Substantia nigra (tissue), 51 donors: ENCODE measurements at places on chromosomes 2 and 18.

GRCh38 chr2:29062371-29062770, 12.0 kb downstream of the PCARE start:
- DNase-seq, result no peak

DNA sequence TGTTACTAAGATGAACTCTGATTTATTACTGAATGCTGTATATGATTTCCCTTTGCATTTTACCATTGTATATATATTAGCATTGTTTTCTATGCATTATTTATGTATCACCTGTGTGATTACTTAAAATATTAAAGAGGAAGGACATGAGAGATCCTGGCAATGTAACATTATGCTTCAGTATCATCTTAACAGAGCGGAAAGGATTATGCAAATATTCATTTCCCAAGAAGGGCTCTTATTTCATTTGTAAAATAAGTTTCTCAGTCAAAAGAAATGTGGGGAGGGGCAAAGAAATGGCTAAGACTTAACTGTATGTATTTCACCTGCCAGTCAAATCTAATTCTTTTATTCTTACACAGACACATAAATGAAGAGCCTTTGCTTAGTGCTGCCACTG, 654.2 kb upstream of the PKDCC start:
- no peak for DNase-seq

DNA sequence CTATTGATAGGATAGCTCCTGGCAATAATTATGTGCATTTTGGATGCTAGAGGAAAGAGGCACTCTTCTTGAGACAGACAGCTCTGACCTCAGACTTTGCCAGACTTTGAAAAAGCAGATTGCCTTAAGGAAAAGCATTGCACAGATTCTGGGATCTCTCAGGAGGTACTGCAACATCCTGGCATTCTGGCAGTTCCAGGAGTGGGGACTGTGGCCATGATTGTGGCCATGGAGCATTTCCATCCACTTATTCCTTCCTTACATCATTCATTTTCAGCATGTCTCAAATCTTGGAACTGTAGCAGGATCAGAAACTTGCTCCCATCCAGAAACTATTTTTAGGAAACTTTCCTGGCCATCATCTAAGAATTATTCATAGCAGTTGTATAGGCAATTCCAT, 144.9 kb upstream of the FOSL2 start:
- no peak for DNase-seq

DNA sequence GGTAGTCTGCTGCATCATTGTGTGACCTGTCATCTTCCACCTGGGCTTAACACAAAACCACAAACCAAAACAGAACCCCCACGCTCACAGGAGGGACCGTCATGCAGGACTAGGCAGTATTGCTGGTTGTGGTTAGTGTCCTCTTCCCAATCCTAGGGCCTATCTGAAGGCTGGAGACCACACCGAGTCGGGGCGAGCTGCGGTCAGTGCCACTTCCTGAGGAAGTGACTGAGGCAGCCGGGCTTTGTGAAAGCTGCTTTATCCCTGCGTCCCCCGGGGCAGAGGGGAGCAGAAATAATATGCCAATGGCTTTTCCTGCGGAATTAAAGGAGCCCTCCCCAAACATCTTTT, 22.9 kb downstream of the ZNF532 start:
- DNase-seq, result peak; percentile 45

DNA sequence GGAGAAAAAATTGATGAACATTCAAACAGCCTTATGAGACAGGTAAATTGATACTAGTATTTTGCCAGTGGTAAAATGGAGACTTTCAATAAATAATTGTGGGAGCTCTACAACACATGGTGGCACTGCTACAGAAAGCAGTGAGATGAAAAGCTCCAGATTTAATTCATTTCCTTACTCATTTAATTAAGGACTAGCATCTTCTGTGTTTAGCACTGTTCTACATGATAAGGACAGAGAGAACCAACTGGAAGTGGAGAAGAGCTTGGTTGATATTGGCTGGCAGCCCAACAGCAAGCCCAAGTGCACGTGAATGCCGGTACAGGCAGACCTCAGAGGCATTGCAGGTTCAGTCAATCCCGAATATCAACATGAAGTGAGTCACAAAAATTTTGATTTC, 470.4 kb upstream of the MYT1L start:
- DNase-seq, result no peak

GRCh38 chr2:100529900-100530299, 32.9 kb upstream of the PDCL3 start:
- no peak for DNase-seq

- DNase-seq, result no peak
These were observed 11.6 kb downstream of the PNO1 start for GRCh38 chr2:68169308-68169707.

DNA sequence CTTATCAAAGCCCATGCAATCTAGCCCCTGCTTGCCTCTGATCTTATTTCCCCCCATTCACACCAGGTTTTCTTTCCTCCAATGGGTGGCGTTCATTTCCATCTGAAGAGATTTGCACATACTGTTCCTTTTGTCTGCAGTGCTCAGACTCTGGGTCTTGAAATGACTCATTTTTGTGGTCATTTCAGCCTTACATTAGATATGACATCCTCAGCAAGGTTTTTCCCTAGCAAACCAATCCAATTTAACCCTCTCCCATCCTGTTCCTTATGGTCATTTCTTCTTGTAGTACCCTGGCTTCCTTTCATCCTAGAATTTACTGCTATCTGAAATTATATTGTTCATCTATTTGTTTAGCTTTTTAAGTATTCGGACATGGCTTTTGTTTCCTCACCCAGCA, 42.5 kb upstream of the SCN1A start:
- no peak for DNase-seq

DNA sequence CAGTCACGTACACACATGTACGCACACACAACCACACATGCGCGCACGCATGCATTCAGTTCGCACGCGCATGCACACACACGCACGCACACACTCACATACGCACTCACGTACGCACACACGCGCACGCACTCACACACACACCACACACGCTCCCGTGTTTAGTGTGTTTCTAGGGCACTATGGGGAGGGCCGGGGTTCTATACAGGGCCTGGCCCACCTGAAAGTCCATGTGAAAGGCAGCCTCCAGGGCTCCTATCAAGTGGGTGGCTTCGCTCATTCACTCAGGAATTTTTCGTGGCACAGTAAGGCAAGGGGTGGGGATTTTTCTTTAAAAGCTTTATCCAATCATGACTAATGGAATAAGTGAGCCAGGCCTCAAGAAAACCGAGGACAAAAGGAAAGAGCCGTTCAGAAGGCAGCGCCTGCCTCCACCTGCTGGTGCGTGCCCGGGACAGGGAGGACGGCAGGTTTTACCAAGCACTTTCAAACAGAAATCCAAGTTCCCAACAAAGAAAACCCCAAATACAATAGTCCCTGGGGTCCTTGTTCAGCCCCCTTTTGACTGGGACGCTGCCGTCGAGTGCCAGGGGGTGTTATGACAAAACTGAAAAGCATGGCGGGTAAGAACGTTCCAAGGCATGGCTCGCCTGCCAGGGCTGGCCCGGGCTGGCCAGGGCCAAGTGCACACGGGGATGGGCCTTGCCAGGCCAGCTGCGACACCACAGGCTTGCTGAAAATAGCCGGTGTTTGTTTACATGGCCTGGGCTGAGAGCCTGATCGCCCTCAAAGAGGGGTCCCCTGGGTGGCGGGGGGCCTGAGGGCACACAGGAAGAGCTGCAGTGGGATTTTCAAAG, 110.0 kb downstream of the HDAC4 start:
- no peak for DNase-seq

DNA sequence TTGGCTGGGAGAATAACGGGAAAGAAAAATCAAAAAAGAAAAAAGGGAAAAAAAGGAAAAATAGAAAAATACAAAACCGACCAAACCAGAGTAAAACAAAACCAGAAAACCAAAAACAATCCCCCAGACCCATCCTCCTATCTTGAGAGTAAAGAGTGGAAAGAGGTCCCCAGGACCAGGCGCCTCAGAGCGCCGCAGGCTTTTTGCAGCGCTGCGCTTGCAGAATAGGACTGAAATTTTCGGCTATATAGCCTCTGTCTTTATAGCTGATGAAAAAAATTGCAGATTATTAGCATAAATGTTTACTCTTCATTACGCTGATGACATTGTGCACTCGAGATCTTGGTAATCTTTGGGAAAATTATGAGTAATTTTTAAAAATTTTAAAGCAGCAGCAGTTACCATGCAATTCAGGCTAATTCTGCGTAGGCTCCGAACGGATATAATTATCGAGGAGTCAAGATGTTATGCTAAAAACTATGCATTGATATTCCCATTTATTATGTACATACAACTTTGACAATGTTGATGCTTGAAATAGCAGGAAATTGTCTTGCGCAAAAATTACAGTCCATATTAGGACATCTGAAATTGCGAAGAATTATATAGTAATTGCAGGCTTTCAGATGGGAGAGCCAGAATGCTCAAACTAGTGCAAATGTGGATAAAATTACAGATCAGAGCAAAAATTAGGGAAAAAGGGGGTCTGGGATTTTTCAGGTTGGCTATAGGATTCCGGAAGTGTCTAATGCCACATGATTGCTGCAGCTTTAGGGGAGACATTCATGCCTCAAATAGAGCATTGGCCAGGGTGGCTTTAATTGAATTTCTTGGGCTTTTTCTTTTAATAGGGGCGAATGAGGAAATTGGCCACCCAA, 8.3 kb downstream of the DLX1 start:
- no peak for DNase-seq

GRCh38 chr2:189629531-189630453, 31.5 kb upstream of the ASNSD1 start:
- no peak for DNase-seq

GRCh38 chr2:174699993-174700766, 64.1 kb downstream of the CHRNA1 start:
- no peak for DNase-seq
